ENCODE measurements at places on chromosomes 2 and 18.

DNA sequence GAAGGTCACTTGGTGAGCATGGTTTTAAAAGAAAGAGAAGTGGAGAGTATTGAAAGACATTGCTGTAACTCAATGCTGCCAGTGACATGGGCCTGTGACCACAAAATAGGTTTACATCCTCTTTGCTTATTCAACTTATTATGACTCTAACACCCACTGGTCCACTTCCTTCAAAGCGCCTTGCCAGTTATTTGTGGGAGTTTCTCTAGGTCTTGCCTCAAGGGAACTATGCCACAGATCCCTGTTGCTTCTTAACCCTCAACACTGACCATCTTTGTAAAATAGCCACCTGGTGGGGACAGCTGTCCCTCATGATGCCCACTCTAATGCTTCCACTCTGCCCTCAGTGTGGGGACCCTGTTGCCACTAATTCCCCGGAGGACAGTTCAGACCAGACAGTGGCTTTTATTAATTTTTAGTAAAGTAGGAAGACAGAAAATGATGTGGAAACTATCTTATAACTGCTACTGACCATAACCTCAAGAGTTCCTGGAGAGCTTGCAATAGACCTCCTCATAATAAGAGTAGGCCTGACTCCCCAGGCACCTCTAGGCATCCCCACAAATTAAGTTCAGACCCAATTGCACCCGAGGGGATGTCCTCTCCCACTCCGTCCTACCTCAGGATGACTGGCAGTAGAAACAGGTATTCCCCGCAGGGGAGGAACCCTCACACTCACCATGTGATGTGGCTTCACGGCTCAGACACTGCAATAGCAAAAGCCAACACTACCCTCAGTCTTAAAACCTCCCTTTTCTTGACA, 31.3 kb upstream of the SLC25A52 start:
- no peak for DNase-seq

GRCh38 chr2:28004086-28004485, 113.6 kb downstream of the BABAM2 start:
- DNase-seq: peak; percentile 93

GRCh38 chr2:214358506-214358905, 52.3 kb upstream of the VWC2L start:
- DNase-seq: no peak

DNA sequence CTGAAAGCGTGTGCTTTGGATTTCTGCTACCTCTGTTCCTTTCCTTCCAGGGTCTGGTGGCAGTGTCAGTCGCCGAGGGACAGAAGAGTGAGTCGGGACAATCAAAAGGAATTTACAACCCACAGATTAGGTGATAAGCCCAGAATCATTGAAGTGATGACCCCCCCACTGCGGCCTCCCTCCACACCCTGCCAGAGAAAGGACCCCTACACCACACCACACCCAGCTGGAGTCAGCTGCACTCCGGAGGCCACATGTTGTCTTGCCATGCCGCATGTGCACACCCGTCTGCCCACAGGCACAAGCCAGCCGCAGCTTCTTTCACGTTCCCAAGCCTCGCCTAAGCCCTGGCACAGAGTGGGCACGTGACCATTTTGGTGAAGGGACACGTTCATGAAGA, 366.8 kb upstream of the SALL3 start:
- DNase-seq: no peak

- peak; percentile 33 for DNase-seq
Measured at GRCh38 chr18:47274961-47275360, 23.5 kb upstream of the SKOR2 start.

DNA sequence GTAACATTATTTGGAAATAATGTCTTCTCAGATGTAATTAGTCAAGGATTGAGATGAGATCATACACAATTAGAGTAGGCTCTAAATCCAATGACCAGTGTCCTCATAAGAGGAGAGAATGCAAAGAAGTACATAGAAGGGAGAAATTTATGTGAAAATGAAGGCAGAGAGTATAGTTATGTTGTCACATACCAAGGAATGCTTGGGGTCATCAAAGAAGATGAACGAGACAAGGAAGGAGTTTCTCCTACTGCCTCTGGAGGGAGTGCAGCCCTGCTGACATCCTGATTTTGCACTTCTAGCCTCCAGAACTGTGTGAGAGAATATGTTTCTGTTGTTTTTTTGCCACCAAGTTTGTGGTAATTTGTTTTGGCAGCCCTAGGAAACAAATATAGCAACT, 100.1 kb downstream of the GALNT13 start:
- no peak for DNase-seq

DNA sequence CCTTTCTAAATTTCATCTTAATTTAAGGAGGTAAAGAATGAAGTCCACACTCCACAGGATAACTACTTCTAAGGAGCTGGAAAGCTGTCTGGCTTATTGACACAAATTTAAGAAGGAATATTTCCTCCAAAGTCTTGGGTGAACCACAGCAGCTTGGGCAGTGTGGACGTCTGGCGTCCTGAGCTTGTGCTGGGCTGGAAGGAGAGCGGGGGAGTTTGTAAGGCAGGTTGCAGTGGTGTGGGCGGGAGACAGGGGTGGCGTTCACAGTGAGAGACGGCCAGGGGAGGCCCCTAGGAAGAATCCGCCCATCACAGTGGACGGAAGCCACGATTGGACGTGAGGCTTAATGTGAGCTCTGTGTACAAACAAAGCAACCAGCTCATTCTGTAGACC, 25.7 kb downstream of the ADI1 start:
- no peak for DNase-seq

GRCh38 chr2:214549946-214550345, 139.1 kb downstream of the VWC2L start:
- no peak for DNase-seq

- DNase-seq: no peak
Measured at GRCh38 chr2:13128139-13128538, 411.4 kb downstream of the TRIB2 start.

DNA sequence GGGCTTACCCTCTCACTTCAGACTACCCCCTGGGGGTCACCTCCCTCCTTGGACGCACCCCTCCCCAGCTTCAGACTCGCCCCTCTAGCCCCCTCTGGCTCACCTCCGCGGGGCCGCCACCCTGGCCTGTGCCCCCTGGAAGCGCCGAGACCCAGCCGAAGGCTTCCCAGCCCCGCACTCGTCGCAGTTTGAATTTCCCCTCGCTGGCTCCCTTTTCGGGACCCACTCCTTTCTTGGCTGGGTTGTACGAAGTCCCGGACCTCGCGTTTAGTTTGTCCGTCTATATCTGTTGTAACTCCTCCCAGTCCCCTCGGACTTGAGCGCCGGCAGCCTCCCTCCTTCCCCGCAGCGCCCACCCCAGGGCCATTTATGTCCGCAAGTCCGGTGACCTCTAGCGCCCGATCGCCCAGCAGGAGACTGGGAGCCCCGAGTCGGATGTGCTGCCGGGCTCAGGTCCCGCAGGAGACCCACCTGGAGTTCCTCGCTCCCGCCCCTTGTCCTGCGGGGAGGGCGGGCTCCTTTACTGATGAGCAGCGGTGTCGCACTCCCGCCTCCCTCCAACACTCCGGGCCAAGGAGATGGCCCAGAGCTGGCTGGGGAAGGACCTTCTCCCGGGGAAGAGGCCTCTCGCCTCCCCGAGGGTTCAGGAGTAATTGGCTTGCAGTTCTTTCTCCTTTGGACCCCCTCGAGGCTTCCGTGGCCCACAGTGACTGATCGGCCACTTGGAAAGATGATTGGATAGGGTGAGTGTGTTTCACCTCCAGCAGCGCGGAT, 692 bp upstream of the RAX start:
- no peak for DNase-seq

GRCh38 chr2:226495466-226496272, 304.0 kb downstream of the IRS1 start:
- no peak for DNase-seq

GRCh38 chr2:154194909-154195643, 323.4 kb downstream of the GALNT13 start:
- DNase-seq: peak; percentile 25

- peak; percentile 88 for DNase-seq
Measured at GRCh38 chr18:7566567-7567473, at the start of gene PTPRM. TSS of gene PTPRM (plus strand) at chr18:7567316. CDS start at chr18:7567819, 503 bp downstream.

DNA sequence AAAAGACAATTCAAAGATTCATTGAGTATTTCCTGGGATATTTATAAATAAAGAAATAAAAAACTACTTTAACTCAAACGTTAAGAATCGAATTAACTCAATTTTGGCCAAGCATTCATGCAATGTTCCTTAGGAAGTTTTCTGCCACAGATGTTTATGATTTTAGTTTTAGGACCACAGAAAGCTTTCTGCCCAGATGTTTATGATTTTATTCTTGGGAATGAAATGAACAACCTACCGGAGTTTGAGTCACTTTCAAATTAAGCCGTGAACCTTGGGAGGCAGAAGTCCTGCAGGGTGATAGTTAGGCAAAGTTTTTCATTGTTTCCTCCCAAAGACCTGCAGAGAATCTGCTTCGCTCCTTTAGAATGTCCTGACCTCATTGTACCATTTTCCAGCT, 34.7 kb upstream of the MBP start:
- peak; percentile 62 for DNase-seq

DNA sequence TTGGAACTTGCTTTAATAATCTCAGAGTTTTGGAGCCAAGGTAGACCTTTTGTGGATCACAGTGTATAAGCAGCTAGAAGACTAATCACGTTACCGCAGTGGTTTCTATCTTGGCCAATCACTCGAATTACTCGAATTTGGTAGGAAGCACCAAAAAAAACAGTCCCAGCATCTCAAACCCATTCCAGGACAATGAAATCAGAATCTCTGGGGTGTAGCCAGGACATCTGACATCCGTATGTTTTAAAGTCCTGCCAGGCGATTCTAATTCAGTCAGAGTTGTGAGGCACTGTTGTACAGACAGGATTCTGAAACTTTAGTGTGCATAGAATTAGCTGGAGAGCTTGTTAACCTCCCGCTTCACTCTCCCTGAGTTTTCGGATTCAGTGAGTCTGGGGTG, 30.8 kb downstream of the GRHL1 start:
- peak; percentile 90 for DNase-seq

DNA sequence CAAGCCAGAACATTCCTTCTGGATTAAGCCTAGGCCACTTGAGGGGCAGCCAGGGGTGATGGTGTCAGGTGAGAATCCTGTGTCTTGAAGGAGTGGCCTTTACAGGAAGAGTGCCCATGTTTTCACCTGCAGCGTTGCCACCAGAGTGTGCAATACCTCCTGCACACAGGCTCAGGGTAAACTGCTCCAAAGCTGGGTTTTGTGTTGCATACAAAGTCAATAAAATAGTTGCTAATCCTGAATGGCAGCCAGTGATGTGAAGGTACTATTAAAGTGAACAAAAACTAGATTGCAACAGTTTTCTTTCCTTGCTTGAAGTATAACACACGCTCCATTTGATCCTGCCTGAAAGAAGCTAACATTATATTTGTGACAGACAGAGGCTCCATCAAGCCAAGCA, 64.4 kb upstream of the NRP2 start:
- DNase-seq: no peak

DNA sequence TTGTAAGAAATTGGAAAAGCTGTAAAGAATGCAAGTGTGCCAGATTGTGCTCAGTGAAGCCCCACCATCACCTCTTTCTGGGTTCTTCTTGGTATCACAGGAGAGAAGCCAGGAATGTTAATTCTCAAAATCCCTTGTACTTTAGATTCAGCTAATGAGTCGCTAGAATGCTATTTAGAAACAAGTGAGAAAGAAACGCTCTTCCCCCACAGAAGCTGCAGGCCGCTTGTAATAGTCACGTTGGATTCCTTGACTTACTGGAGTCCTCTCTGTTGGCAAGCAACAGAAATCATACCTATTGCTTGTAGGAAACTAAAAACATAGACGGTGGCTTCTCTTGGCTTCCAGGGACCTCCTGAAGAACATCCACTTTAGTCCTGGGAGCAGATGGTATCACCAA, 375.6 kb upstream of the LRATD1 start:
- DNase-seq: peak; percentile 70

- DNase-seq: peak; percentile 35
Measured at GRCh38 chr18:75211953-75212750, 1.6 kb downstream of the TSHZ1 start.

DNA sequence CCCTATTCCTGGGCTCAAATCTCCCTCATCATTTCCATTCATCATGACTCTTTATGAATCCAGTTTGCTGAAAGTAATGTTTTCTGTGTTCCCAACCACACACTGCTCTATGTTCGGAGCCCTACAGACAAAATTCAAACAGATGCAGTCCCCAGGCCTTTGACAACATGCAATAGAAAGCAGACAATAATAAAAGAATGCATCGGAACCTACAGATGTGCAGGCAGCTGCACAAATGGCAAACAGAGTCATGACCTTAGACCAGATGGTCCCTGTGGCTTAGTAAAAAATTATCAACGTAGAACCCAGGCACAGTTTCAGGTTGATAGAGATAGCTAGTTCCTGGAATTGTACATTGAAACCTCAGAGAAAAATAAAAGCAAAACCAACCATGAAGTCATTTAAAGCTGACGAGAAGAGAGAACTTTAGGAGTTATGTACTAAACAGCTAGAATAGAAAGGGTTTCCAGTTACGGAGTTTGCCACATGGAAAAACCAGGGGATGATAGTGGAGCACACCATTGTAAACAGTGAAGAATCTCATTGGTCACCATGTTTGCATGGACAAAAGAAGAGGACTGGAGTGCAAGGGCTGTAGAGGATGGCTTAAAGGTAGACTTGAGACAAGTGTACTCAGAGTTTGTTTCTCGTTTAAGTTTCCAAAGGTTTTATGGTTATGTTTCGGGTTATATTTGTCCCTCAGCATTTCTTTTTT, 23.2 kb upstream of the ACVR1 start:
- DNase-seq: no peak

GRCh38 chr2:20214566-20215182, 10.3 kb downstream of the SDC1 start:
- DNase-seq: no peak

- DNase-seq: no peak
Measured at GRCh38 chr2:128314348-128315121, 4.1 kb downstream of the HS6ST1 start.

- DNase-seq: no peak
Measured at GRCh38 chr2:54254180-54254579, 1.8 kb downstream of the TSPYL6 start.

GRCh38 chr2:212727751-212728150, 189.1 kb upstream of the ERBB4 start:
- no peak for DNase-seq

DNA sequence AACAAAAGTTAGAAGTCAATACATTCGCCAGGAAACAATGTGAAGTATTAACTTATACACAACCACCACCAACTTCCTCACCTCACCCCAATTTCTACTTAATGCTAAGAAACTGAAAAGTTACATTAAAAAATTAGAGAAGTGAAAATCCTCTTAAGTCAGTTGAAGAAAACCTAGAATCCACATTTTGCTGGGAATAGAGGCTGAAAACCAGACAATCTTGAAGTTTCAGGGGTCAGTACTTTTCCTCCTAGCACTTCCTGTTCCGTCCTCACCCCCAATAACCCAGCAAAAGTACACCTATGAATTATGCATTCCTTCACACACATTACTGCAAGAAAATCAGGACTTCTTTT, 6.3 kb downstream of the YES1 start:
- DNase-seq: no peak

GRCh38 chr2:233021771-233022170, 8.7 kb upstream of the NGEF start:
- no peak for DNase-seq

DNA sequence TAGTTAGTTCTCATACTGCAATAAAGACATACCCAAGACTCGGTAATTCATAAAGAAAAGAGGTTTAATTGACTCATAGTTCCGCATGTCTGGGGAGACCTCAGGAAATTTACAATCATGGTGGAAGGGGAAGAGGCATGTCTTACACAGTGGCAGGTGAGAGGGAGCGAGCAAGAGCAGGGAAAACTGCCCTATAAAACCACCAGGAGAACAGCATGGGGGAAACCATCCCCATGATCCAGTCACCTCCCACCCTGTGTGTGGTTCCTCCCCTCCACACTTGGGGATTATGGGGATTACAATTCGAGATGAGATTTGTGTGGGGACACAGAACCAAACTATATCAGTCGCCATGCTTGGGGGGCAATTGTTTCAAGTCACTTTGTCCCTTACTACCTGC, 1.1 kb upstream of the SSB start:
- DNase-seq: no peak

All from fibroblast of skin of right biceps (primary cell).